ENCODE measurements at places on chromosomes 16 and 17.

- DNase-seq = no peak
Observed at GRCh38 chr17:17560975-17561374, 30.5 kb downstream of the PEMT start.

DNA sequence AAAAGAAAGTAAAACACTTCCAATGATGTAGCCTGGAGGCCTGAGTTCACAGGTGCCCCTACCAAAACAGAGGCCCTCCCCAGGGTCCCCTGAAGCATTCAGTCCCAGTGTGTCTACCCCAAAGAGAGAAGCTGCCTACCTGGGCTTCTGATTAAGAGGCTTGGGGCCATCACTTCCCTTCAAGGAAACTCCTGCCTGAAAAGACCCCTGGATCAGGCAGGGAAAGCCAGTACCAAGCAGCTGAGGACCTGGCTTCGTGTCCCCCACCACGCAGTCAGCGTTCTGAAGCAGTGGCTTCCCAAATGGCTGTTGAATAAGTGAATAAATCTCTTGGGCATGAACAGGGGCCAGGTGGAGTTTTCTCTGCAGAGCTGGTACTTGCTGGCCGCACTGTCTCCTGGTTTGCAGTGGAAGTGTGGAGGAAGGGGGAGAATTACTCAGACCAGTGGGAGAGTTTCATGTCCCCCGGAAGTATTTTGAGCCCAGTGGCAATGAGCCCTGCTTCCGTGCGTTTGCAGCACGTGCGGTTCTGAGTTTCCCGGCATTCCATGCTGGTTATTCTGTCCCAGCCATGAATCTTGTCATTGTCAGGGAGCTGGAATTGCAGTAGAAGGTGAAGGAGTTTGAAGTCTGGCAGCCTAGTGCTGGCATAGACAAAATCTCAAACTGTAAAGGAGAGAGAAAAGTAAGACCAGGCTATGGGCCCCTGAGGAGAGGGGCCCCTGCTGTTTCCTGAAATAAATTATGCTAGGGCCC is 27.0 kb downstream of the RMI2 start:
- no peak for DNase-seq

GRCh38 chr17:42843358-42843934 is 934 bp upstream of the AOC2 start:
- no peak for DNase-seq

DNA sequence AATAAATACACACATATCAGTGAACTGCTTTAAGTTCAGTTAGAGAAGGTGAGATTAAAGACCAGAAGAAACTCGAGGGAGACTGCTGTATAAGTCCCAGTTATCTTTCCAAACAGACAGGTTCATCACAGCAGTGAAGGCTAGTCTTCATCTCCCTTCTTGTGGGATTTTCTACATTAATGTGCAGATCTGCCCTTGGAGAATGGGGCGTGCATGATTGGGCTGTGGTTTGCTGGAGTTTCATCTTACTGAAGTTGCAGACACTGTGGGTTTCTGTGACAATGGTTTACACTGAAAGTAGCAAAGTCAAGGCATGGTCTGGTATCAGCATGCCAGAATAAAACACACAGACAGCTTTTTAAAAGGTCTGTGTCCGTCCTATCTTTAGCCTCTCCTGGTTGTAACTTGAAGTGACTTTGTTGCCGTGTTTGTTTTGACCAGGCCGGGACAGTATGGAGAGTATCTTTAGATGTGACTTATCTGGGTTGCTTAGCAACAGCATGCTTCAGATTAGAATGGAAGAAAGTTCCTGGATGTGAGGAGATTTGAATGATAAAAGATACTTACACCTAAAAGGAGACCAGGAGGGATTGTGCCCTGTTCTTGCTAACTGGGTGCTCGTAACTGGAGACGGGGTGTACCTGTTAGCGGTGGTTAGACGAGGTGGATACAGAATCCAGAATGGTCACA is 16.1 kb downstream of the NAA60 start:
- no peak for DNase-seq

DNA sequence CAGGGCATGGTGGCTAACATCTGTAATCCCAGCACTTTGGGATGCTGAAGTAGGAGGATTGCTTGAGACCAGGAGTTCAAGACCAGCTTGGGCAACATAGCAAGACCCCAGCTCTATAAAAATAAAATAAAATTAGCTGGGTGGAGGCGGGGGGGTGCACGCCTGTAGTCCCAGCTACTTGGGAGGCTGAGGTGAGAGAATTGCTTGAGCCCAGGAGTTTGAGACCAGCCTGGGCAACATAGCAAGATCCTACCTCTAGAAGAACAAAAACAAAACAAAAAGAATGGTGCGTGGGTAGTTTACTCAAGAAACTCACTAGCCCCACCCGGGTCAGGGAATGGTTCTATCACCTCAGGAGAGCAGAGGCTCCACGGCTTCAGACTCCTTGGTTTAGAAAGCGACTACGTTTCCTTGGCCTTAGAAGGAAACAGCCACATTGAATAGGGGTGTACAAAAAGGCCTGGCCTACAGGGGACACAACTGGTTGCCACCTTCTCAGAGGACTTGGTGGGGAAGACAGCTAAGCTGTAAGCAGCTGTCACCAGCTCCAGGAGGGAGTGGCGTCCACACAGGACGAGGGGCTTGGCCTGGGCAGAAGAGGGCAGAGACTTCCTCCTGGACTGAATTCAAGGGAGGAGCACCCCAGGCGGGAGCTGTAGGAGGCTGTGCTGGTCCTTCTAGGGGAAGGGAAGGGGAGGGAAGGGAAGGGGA is 716 bp downstream of the TK1 start:
- no peak for DNase-seq

GRCh38 chr17:7885367-7886226 is 3.0 kb upstream of the CHD3 start:
- no peak for DNase-seq

DNA sequence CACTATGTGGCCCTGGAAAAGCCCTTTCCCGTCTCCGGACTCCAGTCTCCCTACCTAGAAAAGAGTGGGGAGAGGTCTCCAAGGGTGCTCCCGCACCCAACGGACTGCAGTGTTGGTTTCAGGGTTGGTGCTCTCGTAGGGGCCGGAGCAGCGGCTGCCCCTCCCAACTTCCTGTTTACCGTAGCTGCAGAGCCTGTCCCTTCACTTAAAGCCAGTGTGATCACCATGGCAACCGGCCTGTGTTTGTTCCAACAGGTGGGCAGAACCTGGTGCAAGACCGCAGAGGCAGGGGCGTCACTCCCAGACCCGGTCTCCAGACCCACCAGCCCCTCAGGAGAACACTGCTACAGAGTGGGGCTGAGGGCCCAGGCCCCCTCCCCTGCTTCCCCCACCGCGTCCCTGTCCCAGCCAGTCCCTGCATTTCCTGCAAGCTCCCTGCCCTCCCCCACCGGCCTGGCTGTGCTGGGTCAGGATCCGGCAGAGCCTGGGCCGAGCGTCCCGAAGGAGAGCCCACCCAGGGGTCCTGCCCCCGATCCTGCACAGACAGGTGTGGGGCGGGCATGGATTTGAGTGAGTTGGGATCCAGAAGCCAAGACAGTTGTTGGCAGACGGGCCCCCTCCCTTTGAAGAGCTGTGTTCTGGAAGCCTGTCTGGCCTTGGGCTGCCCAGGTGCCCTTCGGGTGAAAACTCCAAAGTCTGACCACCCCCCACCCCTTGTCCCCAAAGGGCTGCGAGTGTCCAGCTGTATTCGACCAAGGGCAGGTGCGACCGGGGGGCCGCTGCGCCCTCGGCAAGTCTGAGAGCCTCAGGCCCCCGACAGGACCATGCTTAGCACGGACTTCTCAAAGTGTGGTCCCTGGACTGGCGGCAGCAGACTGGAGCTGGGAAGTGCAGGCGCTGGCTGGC is 1.5 kb upstream of the BAIAP3 start:
- DNase-seq = no peak

DNA sequence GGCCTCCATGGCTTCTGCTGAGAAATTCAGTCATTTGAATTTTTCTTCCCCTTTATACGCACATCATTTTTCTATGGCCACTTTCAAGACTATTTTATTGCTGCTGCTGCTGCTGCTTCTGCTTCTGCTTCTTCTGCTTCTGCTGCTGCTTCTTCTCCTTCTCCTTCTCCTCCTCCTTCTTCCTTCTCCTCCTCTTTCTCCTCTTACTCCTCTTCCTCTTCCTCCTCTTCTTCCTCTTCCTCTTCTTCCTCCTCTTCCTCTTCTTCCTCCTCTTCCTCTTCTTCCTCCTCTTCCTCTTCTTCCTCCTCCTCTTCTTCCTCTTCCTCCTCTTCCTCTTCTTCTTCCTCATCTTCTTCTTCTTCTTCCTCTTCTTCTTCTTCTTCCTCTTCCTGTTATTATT is 22.4 kb downstream of the CPD start:
- DNase-seq = no peak
